ENCODE measurements at places on chromosomes 6 and 20.

- no peak for DNase-seq
These were observed 1235.4 kb upstream of the GJE1 start for GRCh38 chr6:140897349-140897748.

DNA sequence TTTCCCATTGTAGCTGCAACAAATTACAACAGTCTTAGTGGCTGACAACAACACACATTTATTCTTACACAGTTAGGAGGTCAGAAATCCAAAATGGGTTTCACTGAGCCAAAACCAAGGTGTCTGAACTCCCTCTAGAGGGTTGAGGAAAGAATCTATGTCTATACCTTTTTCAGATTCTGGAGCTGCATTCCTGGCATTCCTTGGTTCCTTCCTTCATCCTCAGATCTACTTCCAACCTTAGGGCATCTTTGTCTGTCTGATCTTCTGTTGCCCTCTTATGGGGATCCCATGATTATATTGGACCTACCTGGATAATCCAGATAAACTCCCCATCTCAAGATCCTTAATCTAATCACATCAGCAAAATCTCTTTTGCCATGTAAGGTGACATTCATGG lies 540.9 kb upstream of the MAP3K7 start:
- DNase-seq, result no peak

DNA sequence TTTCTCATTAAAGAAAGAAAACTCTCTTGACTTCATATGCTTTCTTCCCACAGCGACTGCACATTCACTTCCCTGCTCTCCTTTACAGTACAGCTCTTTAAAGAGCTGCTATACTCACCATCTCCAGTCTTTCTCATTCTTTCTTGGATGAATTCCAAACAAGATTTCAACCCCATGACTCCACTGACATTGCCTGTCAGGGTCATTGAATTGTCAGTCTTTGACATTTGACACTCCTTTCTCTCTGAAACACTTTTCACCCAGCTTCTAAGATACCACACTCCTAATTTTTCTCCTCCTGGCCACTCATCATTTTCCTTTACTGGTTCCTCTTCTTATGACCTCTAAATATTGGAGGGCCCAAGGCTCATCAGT lies 811 bp upstream of the ARMH2 start:
- no peak for DNase-seq

- DNase-seq, result no peak
These were observed 1.1 kb upstream of the GMPR start for GRCh38 chr6:16237242-16237641.

GRCh38 chr6:11526156-11526505 lies 11.4 kb upstream of the TMEM170B start:
- DNase-seq, result no peak

- DNase-seq, result no peak
These were observed 81.0 kb downstream of the AGPAT4 start for GRCh38 chr6:161192636-161193411.

- DNase-seq, result no peak
These were observed 162.1 kb downstream of the TBC1D7 start for GRCh38 chr6:13166269-13166668.

- DNase-seq, result no peak
These were observed 132.1 kb downstream of the HUS1B start for GRCh38 chr6:524803-525202.

- no peak for DNase-seq
These were observed 5.9 kb upstream of the TCP11 start for GRCh38 chr6:35147026-35147425.

DNA sequence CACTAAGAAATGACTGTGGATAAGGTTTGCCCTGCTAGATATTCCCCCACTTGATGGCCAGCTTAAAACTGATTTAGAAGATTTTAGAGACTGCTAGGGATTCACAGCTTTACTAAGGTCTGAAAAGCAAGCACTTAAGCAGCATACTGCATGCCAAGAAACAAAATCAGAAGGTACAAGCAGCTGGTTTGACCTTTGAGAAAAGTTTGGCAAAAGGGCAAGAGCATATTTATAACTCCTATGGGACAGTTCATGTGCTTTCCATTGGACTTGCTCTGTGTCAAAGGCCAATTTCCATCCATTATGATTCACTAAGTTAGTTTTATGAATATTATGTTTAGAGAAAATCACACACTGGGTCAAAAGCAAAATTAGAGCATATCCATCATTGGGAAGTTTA lies 402.8 kb downstream of the PKHD1 start:
- DNase-seq, result no peak

- no peak for DNase-seq
These were observed 39.4 kb upstream of the MLIP start for GRCh38 chr6:54071821-54072340.

GRCh38 chr6:156719395-156719719 lies 57.8 kb upstream of the ARID1B start:
- DNase-seq, result no peak

GRCh38 chr6:110609101-110609500 lies 132.7 kb upstream of the SLC22A16 start:
- no peak for DNase-seq

GRCh38 chr6:113936093-113936934 lies 34.6 kb downstream of the HDAC2 start:
- no peak for DNase-seq

GRCh38 chr20:38304845-38305447 lies 990 bp downstream of the BPI start:
- no peak for DNase-seq

DNA sequence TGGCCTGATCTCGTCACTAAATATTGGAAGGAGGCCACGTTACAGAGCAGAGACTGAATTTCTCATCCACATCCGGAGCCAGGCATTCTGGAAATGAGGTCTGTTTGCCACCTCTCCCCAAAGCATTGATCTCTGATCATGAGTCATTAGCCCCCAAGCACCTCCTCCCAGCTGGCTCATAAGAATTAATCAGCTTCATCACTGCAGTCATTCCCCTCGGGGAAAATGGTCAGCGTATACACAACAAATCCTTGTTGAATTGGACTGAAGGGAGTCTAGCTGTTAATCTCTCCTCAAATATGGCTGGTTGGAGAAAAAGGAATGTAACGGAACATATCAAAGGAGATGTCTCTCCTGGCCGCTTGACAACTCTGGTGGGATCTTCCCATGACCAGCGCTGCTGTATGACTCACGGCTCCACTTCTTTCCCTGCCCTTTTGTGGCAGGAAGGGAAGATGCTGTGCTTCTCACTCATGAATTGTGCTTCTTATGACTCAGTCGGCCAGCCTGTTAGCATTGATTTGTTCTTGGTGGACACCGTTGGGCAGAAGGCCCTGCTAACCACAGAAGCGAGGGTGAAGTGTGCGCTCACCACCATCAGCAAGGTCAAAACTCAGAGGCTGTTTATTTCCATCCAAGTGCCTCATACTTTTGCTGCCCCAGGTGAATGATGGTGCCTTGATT lies 76.7 kb downstream of the RNF182 start:
- no peak for DNase-seq

DNA sequence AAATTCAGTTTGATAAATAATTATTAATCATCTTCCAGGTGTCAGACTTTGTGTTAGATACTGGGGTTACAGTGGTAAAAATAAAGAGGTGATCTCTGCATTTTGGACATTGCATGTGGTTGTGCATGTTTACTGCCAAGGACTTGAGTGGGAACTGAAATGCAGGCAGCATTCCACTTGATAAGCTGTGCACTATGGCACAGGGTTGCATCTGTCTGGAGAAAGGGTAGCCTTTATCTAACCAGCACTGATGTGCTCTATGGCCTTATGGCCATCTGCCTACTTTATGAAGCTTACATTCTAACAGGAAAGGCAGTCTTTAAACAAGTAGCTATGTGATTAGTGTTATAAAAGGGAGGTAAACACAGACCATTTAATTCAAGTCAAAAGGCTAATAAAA lies 53.0 kb upstream of the MLIP start:
- no peak for DNase-seq

Data from T-helper 17 cell (primary cell).